Pulmonary artery endothelial cell (primary cell): ENCODE measurements at places on chromosomes 7 and 10. TPM values are rescaled to one million over a fixed set of nuclear protein-coding genes. Genes with fewer than 3 reads are reported as not detected.
A peak's percentile ranks its signal among the peaks of the same experiment; 100 is the strongest.

The DEPP1 gene
- total RNA-seq, result 395 and 438 TPM in 2 replicates

The NPSR1 gene
- not detected in 2 replicates for total RNA-seq

The CPA4 gene
- total RNA-seq, result 0.39 and 0.59 TPM in 2 replicates

The BLOC1S2 gene
- 43.3 and 69.8 TPM in 2 replicates for total RNA-seq

The TMEM236 gene
- total RNA-seq, result 0.07 and 0.11 TPM in 2 replicates

- no peak for DNase-seq
Observed at GRCh38 chr7:35549781-35550180, 145.2 kb downstream of the HERPUD2 start.

- DNase-seq, result no peak
Observed at GRCh38 chr7:39269034-39269433, 291.3 kb downstream of the POU6F2 start.

DNA sequence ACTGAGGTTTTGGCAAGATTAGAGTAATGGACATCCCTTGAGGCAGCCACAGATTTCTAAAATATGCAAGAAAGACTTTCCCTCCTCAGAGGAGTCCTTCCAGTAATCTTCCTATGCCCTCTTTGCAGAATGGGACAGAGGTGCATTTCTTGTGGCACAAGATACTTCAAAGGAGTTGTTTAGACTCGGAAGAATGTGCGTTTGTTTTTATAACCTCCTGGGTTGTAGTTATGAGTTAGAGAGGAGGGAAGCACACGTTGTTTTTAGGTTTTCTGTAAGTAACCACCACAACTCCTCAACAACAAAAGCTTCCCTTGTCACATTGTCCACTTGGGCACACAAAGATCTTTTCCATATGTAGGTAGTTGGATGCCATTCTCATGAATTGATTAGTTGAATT, 78.1 kb upstream of the GLI3 start:
- no peak for DNase-seq

DNA sequence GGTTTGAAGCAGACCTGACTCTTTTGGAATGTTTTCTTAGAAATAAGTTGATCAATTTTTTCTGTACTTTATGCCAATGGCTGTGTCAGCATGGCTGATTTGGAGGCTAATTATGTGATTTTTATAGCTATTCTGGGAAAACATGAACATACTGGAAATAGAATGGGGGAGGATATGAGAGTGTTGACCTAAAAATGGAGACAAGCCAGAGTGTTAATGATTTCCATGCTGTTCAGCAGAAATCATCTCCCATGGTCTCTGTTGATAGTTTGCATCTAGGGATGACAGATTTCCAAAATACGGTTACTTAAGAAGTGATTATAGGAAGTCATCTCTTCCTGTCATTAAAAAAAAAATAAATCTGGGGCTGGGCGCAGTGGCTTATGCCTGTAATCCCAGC, 32.7 kb upstream of the DMTF1 start:
- DNase-seq, result no peak

DNA sequence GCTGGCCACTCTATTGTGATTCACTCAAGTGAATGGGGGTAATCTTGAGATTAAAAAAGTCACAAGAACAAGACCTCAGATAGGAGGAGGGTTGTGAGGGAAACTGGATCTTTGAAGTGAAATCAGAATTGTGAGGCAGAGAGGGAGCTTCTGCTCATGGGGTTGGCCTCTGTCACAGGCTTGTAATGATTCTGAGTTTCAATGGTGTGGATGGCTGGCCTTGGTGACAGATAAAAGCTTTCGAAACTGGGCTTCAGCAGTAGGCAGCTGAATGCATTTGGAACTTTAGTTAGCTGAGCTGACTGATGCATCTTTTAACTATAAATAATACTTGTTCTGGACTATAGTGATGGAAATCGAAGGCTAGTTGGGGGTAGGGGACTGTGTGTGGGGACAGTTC, 12.2 kb downstream of the TAS2R60 start:
- no peak for DNase-seq

GRCh38 chr10:110033701-110034235, 26.0 kb downstream of the ADD3 start:
- DNase-seq, result no peak

- DNase-seq, result no peak
Observed at GRCh38 chr7:138880881-138881578, 83.0 kb upstream of the ATP6V0A4 start.

DNA sequence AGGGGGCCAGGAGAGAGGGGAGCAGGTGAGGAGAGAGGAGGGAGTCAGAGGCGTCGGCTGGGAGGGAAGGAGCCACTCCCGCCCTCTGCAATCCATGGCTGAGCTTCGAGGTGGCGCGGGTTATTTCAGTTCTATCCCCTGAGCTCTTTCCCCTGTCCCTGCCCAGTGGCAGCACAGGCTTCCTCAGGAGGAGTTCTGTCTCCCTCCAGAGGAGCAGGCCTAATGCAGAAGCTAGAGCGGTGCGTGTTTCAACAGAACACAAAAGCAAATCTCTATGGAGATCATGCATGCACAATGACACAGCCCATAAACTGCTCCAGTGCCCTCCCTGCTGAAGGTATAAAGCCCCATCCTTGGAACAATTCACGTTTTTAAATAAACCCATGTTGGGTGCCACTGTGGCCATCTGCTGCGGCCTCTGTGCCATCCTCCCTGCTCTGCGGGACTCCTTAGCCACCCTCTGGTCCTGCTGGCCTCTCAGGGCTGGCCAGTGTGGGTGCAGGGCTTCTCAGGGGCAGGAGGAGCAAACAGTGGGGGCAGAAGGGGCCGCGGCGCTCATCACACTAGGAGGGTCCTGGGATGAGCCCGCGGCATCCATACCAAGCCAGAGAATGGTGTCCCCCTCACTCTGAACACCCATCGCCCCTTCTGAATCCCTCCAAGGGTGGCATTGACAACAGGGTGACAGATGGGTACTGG, 192.6 kb upstream of the LYZL2 start:
- no peak for DNase-seq

GRCh38 chr7:11127114-11127785, 153.6 kb downstream of the PHF14 start:
- DNase-seq, result no peak

GRCh38 chr10:102517553-102517952, 13.8 kb downstream of the SUFU start:
- DNase-seq, result no peak

- DNase-seq, result no peak
Observed at GRCh38 chr7:4851459-4852422, 10.1 kb downstream of the PAPOLB start.

GRCh38 chr7:53993224-53993623, 549.0 kb upstream of the VSTM2A start:
- no peak for DNase-seq

DNA sequence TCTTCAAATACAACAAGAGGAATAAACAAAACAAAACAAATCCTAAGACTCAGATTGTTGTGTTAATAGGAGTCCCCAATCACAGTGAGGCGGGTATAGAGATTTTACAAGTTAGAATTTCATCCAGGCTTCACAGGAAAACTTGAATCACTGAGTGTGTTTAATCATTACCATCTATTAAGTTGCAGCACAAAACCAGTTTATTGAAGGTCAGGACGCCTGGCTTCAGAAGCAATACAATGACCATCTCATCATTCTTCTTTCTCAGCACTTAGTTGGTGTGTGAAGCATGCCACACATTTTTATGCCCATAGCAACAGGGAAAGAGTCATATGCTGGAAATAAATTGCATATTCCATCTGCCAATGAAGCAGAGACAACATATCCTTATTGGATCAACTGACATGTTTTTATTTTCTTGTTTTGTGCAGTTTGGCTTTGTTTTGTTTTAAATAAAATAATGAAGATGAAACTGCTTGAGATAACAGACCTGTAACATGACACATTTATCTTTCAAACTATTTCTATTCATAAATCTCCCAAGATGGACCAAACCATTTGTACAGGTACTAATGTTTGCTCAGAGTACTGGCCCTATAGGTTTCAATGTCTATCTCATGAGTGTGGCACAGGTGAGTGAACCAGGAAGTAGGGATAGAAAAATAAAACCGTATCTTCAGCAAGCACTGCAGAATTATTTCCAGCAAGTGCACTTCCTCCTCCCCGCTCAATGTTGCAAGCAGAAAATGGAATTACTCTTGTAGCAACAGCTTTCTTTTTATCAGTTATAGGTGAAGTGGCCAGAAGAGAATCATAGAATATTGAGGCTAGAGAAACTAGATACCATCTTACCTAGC, 40.4 kb downstream of the TAC1 start:
- no peak for DNase-seq

DNA sequence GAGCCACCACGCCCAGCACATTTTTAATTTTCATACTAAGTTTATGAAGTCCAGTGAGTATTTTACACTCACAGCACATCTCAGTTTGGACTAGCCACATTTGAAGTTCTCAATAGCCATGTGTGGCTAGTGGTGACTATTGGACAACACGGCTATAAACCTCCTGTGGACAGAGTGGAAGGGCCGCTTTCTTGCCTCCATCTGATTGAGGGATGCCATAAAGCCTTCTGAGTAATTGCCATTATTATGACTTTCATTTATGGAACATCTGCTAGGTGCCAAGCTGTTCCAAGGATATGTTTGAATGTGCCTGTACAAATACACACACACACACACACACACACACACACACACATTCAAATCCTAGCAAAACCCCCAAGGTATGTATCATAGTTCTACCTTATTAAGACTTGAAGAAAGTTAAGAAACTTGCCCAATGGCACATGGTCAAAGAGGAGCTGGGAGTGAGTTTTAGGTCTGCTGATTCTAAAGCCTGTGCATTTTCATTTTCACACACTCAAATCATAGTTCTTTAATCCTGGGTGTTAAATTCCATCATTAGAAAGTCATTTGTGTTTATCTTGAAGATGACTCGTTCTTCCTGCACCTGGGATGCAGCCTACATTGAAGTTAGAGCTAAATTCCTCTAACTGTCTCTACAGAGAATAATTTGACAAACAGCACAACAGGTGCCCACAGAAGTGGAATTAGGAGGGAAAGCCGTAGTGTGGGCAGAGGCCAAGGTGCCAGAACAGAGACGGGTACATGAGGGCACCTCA, 143.3 kb downstream of the PKD1L1 start:
- DNase-seq, result no peak

DNA sequence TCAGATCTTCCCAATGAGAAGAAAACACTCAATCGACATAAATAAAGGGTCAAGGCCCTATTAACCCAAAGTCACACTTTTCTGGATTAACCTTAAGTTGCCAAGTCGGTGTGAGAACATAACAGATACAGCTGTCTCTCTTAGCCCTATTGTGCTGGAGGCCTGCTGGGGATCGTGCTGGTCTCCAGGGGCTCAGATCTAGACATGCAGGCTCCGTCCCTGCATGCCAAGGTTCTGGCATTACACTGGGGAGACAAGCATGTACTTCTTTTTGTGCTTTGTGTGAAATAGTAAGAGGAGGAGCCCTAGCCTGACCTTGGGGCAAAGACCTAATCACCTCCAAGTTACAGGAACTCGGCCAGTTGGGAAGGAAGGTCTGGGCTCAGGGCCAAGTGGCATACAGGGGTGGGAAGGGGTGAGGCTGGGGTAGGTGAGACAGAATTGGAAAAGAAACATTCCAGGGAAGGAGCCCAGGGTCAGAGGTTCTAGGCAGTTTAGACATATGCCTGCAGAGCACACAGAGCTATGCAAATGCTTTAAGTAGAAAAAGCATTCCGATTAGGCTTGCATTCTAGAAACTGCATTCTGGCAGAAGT, 216.4 kb downstream of the HECW1 start:
- DNase-seq, result no peak

DNA sequence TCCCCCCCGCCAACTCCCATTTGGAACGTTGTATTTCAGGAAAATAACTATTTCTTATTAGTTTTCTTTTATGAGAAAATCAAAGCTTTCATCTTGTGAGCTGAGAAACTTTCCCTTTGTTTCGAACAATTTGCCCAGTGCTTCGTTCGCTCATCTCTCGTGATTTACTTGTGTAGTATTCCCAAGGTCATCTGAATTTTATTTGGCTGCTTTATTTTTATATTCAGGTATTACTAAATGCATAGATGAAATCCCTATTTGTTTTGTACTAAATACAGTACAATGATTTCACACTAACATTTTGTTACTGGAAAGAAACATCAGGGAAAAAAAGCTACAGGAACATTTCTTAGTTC, 12.0 kb upstream of the EBLN1 start:
- no peak for DNase-seq

DNA sequence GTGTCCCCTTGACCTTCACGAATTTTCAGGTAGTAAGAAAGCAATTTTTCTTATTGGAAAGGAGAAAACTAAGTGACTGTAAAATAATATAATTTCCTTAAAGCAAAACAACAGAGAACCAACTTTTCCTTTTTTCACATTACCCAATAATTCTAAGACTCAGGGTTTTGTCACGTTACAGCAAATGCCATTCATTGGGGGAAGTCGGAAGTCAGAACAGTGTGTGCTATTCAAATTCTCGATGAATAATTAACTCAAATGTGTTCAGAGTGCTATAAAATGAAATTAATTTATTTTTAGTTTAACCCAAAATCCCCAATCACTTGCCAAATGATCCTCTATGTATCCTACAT, 40.0 kb downstream of the DIP2C start:
- no peak for DNase-seq

DNA sequence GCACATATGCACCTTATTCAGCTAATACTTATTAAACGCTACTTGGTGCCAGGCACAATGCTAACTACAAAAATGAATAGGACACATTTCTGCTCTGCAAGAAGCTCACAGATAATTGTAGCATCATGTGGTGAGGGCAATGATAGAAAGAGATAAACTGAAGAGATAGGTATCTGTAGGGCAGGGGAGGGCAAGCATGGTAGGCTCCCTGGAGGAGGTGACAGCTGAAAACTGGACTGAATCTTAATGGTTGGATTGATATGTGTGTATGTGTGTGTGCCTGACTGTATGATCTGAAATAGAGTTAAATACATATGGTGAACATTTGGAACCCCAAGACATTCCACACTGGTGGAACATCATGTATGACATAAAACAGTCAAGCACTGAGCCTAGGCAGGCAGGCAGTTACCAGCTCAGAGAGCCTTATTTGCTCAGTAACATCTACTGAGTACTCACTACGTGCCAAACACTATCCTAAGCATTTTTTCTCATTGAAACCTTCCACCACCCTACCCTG, 4.8 kb upstream of the CEP55 start:
- DNase-seq, result no peak

- DNase-seq, result no peak
Observed at GRCh38 chr10:93993414-93993781, 333 bp upstream of the PLCE1 start.

DNA sequence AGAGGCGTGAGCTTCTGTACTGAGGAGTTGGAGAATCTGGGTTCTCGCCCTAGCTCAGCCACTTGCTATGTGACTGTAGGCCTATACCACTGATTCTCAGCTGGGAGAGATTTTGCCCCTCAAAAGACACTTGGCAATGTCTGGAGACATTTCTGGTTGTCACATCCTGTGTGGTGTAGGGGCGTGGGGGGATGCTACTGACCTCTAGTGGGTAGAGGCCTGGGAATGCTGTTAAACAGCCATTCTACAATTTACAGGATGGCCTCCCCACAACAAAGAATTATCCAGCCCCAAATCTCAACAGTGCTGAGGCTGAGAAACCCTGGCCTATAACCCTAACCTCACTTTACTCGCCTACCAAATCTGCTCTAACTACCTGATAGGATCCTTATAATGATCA, 58.8 kb upstream of the GAD2 start:
- no peak for DNase-seq

GRCh38 chr10:6721964-6722615, 142.0 kb upstream of the PRKCQ start:
- DNase-seq, result peak; percentile 99

GRCh38 chr7:26704786-26705185, 159.6 kb downstream of the SKAP2 start:
- DNase-seq, result no peak

GRCh38 chr7:94547126-94547525, 37.5 kb downstream of the CASD1 start:
- no peak for DNase-seq

GRCh38 chr7:151174246-151175046, 7.0 kb upstream of the GBX1 start:
- no peak for DNase-seq
